ENCODE measurements at places on chromosomes 5 and 9.

DNA sequence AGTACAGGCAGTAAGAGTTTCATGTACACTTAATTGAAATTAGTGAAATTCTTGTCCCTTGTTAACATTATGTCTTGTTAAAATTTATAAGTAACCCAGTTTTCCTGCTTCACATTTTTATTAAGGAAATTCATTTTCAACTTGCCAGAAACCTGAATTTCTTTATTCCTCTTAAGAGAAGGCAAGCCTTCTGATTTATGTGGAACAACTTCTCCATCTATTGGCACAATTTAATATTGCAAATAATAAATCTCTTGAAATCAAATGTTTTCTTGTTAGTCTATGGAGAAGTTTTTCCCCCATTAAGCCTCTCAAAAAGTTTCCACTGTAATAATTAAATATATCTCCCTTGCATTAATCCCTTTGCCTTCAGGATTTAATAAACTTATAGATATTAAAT lies 33.8 kb upstream of the ACO1 start:
- DNase-seq: no peak

DNA sequence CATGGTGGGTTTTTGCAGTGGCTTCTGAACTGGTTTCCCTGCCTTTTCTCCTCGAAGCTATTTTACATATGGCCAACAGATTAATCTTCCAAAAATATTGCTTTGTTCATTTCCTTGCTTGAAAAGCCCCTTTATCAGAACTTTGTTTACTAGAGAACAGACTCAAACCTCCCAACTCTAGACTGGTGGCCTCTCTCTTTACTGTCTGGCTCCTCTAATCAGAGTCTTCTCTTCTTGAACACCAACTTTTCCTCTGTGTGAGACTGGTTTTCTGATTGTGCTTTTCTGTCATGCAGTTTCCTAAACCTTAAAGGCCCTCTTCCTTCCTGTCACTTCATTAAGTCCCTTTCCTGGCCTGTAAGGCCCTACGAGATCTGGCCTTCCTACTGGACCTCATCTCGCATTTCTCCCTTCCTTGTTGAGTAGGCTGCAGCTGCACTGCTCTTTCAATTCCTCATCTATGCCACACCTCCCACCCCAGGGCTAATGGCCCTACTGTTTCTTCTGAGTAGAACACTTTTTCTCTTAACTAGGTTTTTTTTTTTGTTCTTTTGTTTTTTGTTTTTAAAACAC lies 5.7 kb downstream of the C9orf43 start:
- DNase-seq: no peak

DNA sequence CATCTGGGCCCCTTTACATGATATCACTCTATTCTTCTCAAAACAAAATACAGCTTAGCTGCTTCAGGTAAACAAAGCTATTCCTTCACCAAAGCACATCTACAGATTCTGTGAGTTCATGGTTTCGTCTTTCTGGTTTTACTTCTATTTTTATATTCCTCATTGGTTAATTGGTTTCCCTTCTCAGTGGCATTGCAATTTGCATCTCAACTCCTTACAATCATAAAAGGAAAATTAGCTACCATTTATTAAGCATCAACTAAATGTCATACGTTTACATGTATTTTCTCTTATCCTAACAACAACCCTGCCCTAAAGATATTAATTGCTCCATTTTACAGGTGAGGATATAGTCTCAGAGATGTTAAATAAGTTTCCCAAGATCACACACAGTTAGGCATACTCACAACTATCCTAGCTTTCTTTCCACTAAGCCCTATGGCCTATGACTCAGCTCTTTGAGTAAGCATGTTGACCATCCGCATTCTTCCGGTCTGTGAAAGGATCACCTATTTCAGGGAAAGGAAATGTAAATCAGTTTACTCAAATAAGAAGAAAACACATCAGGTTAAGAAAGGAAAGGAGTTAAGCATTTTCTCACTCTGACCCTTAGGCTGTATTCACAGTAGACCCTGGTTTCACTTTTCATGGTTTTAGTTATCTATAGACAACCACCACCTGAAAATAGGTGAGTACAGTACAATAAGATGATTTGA lies 146.1 kb downstream of the CAAP1 start:
- no peak for DNase-seq

- DNase-seq: no peak
These were observed 26.3 kb downstream of the ARSB start for GRCh38 chr5:78958672-78959445.

- DNase-seq: no peak
These were observed 43.7 kb downstream of the LURAP1L start for GRCh38 chr9:12818431-12819000.

- DNase-seq: no peak
These were observed 153.7 kb downstream of the FGF1 start for GRCh38 chr5:142531977-142532780.

- DNase-seq: no peak
These were observed 75.3 kb upstream of the SV2C start for GRCh38 chr5:76007904-76008303.

DNA sequence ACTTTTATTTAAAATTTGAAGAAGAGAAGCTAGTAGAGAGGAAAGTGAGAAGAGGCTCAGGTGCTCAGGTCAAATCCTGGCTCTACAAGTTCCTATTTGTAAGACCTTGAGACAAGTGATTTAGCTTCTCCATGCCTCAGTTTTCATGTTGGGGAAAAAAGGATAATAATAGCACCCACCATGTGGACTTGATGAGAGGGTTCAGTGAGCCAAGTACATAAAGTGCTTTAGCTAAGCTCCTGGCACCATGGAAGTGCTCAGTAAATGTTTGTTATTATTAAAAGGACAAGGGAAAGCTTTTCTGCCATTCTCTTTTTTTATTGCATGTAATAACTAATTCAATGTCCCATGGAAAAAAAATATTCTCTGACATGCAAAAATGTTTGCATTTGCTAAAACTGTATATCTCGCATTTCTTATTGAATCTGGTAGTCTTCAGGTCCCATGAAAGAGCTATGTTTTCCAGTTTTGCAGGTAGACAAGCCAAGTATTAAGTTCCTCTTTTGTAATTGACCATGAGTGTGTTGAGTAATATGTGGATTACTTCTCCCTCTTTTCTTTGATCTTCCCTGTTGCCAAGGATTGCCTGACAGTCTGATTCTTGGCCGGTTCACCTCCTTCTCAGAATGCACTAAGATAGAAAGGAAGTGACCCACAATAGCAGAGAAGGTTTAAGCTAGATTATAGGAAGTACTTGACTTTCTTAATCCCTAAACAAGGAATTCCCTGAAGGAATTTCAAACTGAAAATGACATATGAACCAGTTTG lies 45.6 kb upstream of the TRIM32 start:
- DNase-seq: no peak

GRCh38 chr5:99586878-99587277 lies 658.1 kb upstream of the CHD1 start:
- DNase-seq: no peak

DNA sequence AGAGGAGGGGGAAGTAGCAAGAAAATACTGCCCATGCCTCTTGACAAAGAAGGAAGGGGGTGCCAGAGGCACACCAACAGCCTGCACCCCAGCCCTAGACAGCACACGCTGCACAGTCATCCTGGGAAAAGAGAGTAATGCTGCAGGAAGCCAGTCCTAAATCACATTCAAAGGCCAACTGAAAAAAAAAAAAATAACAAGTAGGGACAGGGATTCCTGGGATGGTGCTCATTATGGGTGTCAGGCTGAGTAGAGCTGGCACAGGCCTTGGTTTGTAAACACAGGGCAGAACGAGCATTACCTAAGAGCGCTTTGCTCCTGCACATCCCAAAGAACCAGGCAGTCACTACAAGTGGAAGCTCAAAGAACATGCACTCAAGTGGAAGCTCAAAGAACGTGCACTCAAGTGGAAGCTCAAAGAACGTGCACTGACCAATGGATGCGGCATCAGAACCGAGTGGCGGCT lies 7.8 kb downstream of the RAPGEF1 start:
- DNase-seq: no peak

GRCh38 chr9:35374436-35374835 lies 115.5 kb upstream of the RUSC2 start:
- DNase-seq: no peak

DNA sequence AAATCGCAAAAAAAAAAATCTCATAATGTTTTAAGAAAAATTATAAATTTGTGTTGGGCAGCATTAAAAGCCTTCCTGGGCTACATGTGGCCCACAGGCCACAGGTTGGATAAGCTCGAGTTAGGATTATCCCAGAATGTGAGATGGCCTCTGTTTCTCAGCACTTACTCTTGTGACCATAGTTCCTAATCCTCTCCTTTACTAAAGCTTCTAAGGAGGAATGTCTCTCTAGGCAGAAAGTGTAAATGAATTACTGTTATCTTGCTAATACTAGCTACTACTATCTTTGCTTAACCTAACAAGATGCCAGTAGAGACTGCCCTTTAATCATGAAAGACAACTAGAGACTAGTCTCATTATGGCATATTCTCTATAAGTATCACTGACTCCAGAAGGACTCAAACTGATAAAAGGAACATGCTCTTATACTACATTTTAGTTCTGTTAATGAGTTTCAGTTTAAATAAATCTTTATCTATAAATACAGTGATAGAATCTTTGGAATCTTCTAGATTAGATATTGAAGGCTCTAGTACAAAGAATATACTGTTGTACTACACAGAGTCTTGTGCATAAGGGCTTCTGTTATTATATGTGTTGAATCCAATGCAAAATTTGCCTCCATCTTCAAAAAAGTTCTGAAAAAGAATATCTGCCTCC lies 13.8 kb downstream of the INVS start:
- no peak for DNase-seq

- DNase-seq: no peak
These were observed 268.6 kb downstream of the FER start for GRCh38 chr5:109016300-109016699.

- no peak for DNase-seq
These were observed 15.5 kb upstream of the ERMP1 start for GRCh38 chr9:5848372-5848882.

GRCh38 chr9:86322973-86323644 lies 31.1 kb downstream of the TUT7 start:
- no peak for DNase-seq

DNA sequence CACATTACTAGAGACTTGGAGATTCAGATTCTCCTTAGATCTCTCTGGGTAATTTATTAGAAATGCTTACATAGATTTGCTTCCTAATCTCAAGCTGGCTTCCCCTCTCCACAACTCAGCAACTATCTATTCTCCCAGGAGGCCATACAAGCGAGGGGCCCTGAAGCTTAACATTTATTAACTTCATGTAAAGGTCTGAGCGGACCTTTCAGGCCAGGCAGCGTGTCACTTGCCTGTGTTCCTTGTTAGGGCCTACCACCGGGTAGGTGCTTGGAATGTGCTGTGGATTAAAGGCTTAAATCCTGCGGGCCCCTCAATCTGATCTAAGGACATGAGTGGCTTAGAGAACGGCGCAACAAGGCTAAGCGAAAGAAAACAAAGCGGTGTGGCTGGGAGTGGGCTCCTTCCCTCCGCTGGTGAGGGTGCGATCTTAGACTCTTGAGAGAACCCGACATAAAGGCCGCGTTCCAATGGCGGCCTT lies 712 bp upstream of the HSPA4 start:
- DNase-seq: no peak

- DNase-seq: no peak
These were observed 20.5 kb upstream of the IFNE start for GRCh38 chr9:21502586-21502985.

- no peak for DNase-seq
These were observed 51.7 kb downstream of the ZNF474 start for GRCh38 chr5:122180863-122181548.

GRCh38 chr5:144566747-144567420 lies 396.2 kb downstream of the KCTD16 start:
- no peak for DNase-seq

DNA sequence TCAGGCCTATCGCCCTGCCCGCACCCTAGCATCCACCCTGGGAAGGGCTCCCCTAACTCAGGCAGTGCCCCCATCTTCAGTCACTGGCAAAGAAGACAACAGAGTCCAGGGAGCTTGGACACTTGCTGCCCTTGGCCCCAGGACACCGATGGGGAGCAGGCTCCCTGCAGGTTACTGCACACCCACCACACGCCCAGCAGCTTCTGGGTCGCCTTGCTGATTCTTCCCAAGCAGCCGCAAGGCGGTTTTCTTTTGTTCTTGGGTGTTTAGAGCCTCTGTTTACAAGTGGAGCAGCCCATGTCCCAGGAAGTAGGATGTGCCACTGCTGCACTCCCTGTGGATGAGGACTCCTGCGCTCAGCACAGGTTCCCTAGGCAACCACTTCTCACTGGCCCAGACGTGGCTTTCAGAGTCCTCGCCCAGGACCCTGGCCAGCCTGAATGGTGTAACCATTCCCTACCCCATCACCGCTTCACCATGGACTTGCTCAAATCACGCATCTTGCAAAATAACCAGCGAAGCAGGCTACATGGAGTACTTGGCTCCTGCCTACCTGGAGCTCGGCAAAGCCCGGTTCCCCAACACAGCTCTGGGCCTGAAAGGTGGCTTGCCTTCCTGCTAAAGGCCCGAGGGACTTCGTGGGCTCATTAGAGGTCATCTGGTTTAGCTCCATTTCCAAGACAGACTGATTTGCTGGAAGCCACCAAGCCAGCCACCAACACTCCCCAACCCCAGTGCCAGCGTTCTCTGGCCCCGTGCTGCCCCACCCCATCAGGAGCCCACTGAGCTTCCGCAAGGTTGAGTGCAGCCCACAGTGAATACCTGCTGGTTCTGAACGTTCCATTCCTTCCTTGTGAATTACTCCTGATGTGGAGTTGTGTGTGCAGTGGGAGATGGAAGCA lies 60.0 kb downstream of the PSMB7 start:
- no peak for DNase-seq

DNA sequence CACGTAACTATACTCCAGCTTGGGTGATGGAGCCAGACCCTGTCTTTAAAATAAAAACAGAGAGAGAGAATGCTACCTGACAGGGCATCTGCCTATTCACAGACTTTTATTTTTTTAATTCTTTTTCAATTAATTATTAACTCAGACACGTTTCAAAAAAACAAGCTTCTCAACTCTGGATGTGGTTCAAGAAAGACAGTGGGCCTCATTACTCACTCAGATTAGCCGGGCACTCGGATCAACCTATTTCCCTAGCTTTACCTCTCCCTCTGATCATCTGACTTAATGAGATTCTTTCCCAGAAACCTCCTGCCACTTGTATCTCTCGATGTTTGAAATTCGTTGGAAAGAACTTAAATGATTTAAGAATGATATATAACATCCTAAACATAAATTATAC lies 134.1 kb downstream of the TRPM6 start:
- DNase-seq: no peak

Measured in NCI-H2107 (cell line).